ENCODE measurements at places on chromosomes 1 and 21.

DNA sequence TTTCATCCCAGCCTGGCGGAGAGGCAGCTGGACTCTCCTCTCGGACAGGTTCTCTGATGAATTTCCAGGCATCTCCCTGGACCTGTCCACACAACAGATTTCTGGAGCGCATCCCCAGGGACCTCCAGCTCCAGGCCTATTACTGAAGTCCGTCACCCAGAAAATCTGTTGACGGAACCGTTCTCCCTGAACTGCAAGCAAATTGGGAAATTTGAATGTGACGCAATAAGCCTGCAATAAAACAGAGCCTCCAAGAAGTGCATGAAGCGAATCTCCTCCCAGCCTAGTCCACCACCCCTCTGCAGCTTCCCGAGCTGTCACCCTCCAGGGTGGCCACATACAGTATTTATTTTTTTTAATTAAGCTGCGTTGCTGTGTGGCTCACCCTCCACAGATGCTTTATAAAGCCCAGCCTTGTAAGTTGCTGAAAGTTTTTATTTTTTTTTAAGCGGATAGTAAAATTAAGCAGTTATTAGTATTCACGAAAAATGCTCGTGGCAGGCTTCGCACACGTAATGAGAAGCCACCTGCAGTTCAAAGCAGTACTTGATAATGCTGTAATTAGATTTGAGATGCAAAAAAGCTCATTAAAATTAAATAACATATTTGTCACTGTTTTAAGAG is 173.3 kb downstream of the CAMTA1 start:
- DNase-seq: no peak

DNA sequence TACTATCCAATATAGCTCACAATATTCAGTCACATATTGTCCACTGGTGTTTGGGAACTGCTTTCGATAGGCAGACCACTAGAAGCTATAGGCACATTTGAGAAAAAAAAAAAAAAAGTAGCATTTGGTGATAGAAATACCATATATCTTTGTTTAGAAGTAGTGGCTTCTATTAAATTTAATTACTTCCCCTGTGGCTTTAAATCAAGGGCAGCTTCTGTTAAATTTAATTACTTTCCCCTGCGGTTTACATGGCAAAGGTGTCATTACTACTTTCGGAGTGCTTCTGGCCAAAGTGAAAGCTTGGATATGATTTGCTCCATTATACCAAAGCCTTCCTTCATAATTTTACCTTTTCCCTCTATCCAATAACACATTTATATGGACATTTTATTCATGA is 229.9 kb downstream of the TTLL7 start:
- no peak for DNase-seq

- no peak for DNase-seq
Measured at GRCh38 chr1:152244576-152245273, 20.7 kb upstream of the HRNR start.

DNA sequence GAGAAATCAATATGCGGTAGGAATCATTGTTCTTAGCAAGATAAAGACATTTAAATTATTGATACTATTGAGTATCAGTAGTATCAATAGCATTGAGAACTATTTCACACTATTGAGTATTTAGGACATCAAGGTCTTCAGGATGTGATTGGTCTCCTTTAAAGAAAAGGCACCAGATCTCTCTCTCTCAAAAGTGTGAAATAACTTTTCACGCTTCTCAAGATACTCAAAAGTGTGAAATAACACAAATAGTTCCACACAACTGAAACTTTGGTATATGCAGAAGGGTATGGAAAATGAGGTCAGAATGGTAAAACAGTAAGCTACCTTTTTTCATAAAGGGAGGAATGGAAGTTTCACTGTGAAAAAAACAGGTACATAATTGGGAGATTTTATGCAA is 6.7 kb upstream of the PYHIN1 start:
- no peak for DNase-seq

- no peak for DNase-seq
Measured at GRCh38 chr1:165375623-165376022, 19.1 kb upstream of the LMX1A start.

GRCh38 chr1:41365772-41366454 is 4.7 kb downstream of the FOXO6 start:
- DNase-seq: no peak

- DNase-seq: no peak
Measured at GRCh38 chr1:44628962-44629756, 45.1 kb downstream of the TMEM53 start.

DNA sequence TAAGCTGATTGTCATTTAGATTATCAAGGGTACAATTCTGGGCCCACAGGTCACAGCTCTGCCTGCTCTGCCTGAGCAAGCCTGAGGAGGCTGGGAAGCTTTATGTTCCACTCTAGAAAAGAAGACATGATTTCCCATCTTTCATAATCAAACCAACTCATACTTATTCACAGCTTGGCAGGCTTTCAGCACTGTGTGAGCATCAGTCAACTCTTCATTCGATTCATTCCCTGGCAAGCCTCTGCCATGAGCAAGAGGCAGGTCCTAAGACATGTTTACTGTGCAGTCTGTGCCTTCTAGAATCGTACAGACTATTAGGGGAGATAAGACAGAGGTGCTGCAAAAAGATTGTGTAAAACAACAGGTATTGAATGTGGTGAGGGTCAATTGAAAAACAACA is 24.5 kb upstream of the KIRREL1 start:
- no peak for DNase-seq

- DNase-seq: no peak
Measured at GRCh38 chr1:7518411-7518810, 252.7 kb upstream of the VAMP3 start.

DNA sequence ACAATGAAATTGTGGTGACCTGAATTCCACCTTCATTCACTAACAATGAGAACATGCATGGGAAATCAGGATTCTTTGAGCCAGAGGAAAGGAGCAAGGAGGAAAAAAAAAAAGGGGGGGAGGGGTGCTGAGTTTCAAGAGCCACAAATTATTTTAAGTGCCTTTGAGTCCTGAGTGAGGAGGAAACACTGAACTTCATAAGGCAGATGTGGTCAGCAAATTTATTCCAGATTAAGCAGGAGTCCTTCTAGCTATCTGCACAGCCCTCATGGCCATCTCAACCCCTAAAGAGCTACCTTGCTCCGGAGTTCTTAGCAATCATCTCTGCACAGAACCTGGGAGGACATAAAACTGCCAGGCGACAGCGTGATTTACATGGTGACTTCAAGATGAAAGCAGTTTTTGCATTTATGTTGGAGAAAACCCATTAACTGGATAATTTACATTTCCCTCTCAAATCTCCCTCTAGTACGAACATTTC is 21.7 kb downstream of the ASTN1 start:
- no peak for DNase-seq

- no peak for DNase-seq
Measured at GRCh38 chr1:198467907-198468306, 72.6 kb downstream of the ATP6V1G3 start.

GRCh38 chr1:67991546-67991945 is 58.9 kb downstream of the DIRAS3 start:
- no peak for DNase-seq

- no peak for DNase-seq
Measured at GRCh38 chr1:214551436-214552173, at the start of gene PTPN14. Gene PTPN14, minus strand, starts transcription at chr1:214551602. Its CDS starts 86,799 bp downstream, at chr1:214464803.

- DNase-seq: no peak
Measured at GRCh38 chr1:241533326-241534115, 1.3 kb downstream of the KMO start.

GRCh38 chr1:19704247-19705113 is 39.8 kb downstream of the HTR6 start:
- DNase-seq: peak; percentile 57

- no peak for DNase-seq
Measured at GRCh38 chr1:173562813-173563212, 40.1 kb downstream of the SLC9C2 start.

DNA sequence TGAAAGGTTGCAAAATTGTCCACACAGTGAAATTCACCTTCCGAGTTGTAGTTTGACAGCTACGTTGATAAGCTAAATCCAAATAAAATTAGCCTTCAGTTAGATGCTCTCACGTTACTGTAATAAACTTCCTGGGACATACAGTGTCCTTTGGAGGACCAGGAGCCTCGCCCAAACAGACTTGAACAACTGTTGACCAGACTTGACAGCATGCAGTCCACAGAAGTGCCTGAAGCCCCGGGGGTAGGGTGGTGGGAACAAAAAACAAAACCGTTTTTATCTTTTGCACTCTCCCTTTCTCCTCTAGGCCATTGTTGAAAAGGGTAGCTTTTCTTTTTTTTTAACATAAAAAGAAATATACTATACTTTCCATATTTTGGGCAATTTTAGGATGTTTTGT is 172.8 kb upstream of the SAMSN1 start:
- DNase-seq: no peak

GRCh38 chr1:180248731-180249681 is 18.9 kb downstream of the LHX4 start:
- DNase-seq: no peak

GRCh38 chr1:5955479-5955977 is 36.7 kb downstream of the NPHP4 start:
- DNase-seq: no peak

GRCh38 chr1:216247937-216248336 is 175.3 kb downstream of the USH2A start:
- no peak for DNase-seq

DNA sequence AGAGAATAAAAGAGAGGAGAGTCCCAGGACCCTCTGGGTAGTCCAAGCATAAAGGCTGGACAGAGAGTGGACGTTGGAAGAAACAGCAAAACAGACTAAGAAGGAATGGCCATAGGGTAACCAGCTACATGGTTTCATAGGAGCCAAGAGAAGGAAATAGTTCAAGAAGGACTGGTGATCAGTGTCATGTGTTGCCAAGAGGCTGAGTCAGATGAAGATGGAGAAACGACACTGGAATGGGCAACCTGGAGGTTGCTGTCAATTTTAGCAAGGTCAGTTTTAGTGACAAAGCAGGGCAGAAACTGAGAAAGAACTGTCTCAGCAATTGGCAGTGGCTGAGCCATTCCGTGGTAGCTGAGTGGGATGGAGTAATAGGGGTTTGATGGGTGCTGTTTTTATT is 41.4 kb downstream of the HMGB4 start:
- no peak for DNase-seq

GRCh38 chr21:43269440-43269839 is 100.6 kb downstream of the CRYAA start:
- peak; percentile 20 for DNase-seq

GRCh38 chr21:29678626-29679025 is 261.2 kb downstream of the GRIK1 start:
- DNase-seq: no peak

DNA sequence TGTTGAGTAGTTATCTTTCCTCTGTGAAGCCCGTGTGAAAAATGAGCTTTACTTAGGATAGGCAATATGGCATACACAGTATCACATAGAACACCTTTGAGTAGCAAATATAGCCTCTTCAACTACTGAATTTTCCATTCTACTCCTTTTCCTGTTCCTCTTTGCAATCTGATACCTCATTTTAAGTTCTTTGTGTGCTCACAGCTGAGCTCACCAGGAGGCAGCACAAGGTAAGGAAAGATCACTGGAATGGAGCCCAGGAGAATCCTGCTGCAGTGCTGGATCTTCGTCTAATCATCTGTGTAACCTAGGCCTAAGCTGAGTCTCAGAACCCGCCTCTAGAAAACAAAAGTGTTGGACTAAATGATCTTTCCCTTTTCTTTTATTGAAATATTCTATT is 171.0 kb downstream of the LRRC40 start:
- no peak for DNase-seq

- DNase-seq: no peak
Measured at GRCh38 chr1:243459059-243459458, 203.2 kb downstream of the SDCCAG8 start.

- DNase-seq: no peak
Measured at GRCh38 chr1:229334716-229335115, 8.1 kb downstream of the CCSAP start.

DNA sequence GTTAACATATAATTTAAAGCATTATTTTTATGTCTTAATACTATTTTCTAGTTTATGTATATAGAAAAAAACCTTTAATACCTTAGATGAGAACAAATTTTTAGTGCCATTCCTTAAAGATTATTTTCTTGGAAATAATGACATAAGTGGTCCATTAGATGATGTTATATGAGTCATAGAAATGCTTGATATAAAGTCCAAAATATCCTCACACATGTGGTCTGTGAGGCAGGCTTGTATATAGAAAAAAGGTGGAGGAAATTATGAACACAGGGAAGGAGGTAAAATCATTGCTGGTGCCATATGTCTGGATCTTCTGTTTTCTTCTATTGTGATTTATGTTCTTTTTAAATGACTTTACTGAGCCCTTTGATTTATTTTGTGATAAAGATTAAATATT is 79.3 kb downstream of the MAP3K7CL start:
- no peak for DNase-seq

DNA sequence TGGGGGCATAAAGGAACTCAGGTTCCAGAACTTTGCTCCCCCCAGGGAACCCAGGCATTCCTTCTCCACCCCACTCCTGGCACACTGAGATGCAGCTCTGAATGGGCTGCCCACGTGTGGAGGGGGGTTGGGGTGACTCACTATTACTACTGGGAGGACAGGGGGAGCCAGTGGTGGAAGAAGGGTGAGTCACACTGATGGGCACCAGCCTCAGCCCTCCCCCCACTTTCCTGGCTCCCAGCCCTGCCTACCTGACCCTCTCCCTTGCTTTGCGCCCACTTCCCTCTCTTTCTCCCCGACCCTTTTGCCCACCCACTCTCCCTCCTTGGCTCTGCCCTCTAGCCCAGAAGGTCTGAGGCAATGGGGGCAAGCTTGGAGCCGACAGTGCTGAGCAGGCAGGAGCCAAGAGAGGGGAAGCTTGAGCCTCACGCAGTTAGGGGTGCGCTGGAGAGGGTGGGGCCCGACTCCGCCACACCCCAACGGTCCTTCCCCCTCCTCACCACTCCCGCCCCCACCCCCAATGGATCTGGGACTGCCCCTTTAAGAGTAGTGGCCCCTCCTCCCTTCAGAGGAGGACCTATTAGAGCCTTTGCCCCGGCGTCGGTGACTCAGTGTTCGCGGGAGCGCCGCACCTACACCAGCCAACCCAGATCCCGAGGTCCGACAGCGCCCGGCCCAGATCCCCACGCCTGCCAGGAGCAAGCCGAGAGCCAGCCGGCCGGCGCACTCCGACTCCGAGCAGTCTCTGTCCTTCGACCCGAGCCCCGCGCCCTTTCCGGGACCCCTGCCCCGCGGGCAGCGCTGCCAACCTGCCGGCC is at the start of gene LMNA:
Gene LMNA (plus strand): TSS at position 611 of the 818 bp plus-strand sequence. CDS start 208 bp downstream, outside the sequence.
- DNase-seq: peak; percentile 65

DNA sequence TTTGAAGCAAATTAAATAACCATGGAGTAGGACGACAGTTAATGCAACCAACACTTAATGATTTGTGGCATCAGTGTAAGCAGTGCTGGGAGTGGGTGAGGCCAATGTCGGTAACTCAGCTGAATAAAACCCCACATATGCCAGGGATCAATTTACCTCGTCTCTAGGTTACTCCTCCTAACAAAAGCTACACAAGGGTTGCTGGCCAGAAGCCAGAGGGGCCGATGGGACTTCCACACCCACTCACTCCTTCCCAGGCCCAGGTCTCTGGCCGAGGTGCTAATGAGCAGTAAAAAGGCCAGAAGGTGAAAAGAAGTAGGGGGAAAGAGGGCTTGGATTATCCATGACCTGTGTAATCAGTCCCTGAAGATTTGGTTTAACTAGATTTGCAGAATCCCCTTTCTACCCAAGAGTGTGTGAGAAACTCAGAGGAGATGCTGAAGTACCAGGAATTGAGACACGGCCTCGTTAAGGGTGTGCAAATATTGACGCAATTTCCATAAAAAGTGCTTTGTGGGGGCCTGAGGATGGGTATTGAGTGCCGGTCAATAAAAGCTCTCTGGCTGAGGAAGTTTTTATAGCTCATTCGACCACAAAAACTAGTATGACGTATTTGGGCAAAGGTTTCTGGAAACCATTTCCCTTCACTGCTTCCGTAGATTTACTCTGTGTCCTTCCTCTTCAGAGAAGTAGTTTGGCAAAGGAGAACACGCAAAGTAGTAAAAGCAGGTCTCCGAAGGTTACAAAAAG is 145.5 kb downstream of the TBX15 start:
- DNase-seq: no peak

GRCh38 chr1:226097866-226098625 is 35.5 kb downstream of the H3-3A start:
- DNase-seq: no peak
